ENCODE measurements at places on chromosomes 16 and 17. TPM values are rescaled to one million over a fixed set of nuclear protein-coding genes. Genes with fewer than 3 reads are reported as not detected.

The TMEM114 gene
- not detected for total RNA-seq

The EEF2KMT gene
- 7.9 TPM for total RNA-seq

The PRR15L gene
- total RNA-seq = not detected

The GRIN2C gene
- 0.50 TPM for total RNA-seq

The VASN gene
- 57.0 TPM for total RNA-seq

Measured in fibroblast of lung (primary cell).